ENCODE measurements at places on chromosomes 2 and 18.

GRCh38 chr2:126634273-126634861 lies 21.6 kb upstream of the GYPC start:
- no peak for DNase-seq

DNA sequence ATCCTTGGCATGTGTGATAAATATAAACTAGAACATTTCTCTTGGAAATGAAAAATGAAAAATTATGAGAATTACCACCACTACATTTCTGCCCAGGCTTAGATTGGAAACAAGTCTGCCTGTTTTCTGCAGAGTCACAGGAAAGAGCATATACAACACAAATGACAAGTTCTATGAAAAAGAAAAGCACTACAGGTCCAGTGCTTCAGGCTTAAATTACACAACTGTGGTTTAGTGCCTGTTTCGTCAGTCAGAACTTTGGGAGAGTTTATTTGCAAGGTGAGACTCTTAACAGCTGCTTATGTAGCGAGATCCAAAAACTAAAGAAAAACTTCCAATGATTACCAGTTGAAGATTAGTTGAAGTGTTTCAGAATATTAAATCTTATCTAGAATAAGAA lies 68.9 kb downstream of the RTN4 start:
- no peak for DNase-seq

DNA sequence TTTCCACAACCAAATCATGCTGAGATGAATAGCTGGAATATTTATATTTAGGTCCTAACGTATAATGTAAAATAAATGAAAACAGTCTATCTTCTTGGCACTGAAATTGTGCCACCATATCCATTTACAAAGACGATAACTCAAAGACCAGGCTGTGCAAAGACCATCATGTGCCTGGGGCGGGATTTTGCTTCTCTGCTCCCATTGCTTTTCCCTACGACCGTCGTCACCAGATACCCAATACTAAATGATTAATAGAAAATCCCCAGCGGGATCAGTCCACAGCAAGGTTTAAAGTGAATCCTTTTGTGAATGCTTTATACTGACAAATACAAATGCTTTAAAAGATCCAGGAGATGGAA lies 194.3 kb upstream of the ARL4C start:
- DNase-seq: no peak

DNA sequence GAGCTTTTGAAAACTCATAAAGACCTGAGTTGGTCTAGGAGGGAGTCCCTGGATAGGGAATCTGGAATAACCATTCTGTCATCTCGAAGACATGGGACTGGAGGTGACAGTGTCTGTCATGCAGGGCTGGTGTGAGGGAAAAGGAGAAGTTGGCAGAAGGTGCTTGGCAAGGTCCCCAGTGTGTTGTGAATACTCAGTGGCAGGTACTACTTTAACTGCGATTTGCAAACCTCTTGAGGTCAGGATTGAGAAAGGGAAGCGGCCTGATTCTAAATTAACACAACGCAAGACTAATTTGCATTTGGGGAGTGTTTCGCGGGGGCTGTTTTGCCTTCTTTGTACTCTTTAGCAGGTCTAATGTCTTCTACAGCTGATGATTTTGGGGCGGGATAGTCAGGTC lies 77.0 kb upstream of the TMEM200C start:
- DNase-seq: no peak

GRCh38 chr18:46894124-46894523 lies 23.2 kb downstream of the PIAS2 start:
- no peak for DNase-seq

DNA sequence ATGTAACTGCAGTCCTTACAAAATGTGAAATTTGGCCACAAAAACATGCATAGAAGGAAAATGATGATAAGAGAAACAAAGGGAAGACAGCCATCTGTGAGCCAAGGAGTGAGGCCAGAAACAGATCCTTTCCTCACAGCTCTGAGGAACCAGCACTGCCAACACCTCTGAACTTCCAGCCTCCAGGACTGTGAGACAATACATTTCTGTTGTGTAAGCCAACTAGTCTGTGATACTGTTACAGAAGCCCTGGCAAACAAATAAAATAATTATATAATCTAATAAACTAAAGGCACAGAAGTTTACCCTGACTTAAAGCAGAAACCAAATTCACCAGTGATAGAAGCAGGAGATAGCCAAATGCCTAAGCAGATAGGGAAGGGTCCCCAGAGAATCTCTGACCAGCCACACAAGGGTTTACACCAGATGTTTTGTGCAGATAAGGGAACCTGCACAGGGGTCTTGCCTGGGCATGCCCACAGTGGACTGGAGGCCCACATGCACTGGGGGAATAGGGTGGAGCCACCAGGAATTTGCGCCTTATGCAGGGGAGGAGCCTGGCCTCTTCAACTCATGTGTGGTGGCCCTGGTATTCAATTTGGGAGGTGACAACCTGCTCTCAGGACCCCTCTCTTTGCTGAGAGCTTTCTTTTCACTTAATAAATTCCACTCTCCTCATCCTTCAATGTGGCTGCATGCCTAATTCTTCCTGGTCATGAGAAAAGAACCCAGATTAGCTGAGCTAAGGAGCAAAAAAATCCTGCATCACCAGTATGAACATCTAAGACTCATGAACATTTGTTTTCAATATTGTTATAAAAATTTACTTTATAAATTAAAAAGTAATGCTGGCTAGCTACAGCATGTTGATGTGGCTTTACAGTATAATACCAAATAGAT lies 3.8 kb upstream of the GCC2 start:
- no peak for DNase-seq

- DNase-seq: no peak
Measured at GRCh38 chr2:181846399-181847197, 44.9 kb upstream of the ITPRID2 start.

GRCh38 chr18:23240609-23240930 lies 105.3 kb downstream of the CABLES1 start:
- no peak for DNase-seq

DNA sequence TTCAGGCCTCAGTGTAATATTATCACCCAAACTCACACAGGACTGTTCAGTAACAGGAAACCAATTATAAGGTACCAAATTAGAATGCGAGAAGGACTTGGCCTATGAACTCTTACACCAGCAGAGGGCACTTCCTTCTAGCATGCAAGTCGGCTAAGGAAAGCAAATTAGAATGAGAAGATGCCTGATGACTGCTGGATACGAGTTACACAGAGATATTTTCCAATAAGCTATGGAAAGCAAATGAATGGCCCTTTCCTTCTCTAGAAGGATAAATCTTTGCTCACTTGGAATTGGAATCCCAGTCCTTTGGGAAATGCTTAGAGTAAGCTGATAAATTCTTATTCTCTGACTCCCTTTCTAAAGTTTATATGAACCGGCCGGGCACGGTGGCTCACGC lies 109.8 kb downstream of the AP1S3 start:
- DNase-seq: no peak

- DNase-seq: peak; percentile 61
Measured at GRCh38 chr2:46482490-46482889, 3.1 kb downstream of the TMEM247 start.

DNA sequence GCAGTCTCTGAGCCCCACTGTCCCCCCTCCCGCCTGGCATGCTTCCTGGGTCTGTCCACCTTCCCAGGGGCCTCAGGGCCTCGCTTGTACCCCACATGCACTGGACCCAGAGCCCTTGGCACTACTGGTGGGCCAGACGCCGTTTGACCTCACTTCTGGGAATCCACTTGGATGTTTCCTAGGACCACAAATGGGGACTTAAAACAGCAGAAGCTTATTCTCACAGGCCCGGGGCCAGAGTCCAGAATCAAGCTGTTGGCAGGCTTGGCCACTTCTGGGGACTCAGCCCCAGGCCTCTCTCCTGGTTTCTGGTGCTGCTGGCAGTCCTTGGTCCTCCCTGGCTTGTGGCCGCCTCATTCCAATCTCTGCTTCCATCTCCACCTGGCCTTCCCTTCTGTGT lies 19.6 kb downstream of the ANO7 start:
- no peak for DNase-seq

DNA sequence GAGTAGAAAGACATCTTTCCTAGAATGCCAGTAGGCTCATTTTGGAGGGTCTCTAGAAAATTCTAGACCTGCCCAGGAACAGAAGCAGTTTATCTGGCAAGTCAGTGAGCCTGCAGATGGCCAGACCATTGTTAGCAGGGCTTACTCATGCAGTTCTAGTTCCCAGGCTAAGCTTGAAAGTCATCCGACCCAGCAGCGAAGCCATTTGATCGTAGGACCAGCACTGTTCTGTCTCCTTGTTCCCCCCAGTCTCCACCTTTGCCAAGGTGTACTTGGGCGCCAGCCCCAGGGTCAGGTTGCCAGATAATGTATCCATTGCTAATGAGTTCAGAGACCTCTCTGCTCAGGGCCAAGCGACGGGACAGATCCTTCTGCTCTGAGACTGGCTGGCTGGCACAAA lies 70.1 kb downstream of the EPAS1 start:
- DNase-seq: no peak

DNA sequence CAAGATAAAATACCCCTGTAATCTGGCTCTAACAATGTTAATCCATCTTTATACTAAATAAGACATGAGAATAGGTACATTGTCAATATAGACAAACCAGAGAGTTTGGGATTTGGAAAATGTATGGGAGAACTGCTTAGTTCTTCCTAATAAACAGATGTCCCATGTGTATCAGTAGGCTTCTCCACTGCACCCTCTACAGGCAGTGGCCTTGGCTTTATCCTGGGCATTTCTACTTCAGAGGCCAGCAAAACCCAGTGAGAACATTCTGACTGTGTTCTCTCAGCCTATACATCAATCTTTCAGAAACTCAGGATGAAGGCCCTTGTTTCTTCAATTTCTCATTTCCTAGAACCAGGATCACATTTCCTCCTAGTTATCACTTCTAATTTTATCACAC lies 1167.5 kb upstream of the ACVR2A start:
- no peak for DNase-seq

DNA sequence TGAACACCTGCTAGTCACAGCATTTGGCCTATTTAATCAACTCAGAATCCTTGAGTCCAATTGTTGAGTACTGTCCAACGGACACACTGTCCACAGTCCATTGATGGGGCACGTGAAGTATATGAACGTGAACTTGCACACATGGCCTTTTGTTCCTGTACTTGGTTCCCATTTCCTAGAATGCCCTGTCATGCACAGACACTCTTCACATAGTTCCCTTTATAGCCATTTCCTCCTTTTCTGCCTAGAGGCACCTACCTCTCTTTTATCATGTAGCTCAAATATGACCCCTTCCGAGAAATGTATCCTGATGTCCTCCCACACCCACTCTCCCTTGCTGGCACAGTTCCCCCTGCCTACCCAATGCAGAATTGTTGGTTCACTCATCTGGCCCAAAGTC lies 8.7 kb upstream of the CRYGA start:
- DNase-seq: no peak

DNA sequence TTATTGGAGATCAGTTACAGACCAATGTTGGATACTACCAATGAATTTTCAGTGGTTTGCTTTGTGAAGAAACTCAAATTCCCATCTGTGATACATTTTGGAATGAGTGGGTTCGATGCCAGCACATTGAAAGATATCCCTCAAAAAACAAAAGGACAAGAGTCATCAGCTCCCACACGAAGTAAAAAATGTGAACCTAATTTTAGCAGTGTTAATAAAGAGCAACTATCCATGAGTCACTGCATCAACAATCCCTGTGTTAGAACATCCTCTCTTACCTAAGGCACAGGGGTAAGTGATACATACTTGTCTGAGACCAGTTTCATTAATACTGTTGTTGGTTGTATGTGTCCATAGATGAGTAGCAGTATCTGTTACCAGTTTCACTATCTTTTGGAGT lies 551.8 kb upstream of the SOX11 start:
- DNase-seq: no peak

- DNase-seq: no peak
Measured at GRCh38 chr18:10170375-10170774, 256.6 kb downstream of the VAPA start.

DNA sequence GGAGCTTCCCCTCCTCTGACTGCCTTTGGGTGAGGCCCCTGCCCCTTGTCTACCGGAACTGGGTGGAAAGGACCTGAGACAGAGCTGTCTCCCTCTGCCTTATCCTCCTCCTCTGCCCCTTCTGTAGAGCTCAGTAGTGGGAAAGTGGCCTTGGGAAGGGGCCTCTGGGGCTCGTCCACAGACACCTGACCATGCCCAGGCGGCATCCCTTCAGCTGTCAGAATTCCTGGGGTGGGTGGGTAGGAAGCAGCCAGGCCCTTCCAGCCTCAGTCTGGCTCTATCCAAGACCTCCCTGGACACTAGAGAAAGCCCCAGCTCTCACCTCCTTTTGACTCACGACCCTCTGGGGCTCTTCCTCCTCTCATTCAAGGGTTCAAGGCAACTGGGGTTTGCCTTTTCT lies 35.6 kb downstream of the B3GNT2 start:
- DNase-seq: no peak

- DNase-seq: no peak
Measured at GRCh38 chr2:224786848-224787247, 70.7 kb upstream of the CCDC195 start.

DNA sequence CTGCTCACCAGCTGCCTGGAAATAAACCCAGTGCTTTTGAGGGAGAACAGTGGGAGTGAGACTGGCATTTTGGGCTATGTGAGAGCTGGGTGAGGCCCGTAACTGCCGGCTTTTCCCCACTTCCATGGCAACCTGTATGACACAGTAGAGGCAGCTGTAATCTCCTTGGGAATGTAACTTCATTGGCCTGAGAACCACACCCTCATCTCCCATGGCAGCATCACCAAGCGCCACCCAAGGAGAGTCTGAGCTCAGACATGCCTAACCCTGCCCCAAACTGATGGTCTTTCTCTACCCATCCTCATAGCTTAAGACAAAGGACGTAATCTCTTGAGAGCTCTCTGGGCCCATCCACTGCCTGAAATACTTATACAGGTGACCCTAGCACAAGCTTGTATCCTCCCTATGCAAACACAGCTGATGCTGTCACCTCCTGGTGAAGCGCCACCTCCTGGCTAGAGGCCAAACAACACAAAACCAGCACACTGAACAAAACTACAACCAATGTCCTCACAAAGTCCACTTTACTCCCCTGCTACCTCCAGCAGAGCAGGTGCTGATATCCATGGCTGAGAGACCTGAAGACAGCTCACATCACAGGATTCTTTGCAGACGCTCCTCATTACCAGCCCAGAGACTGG lies 763.4 kb upstream of the NRXN1 start:
- DNase-seq: no peak

- DNase-seq: peak; percentile 94
Measured at GRCh38 chr18:10453806-10454680, at the start of gene APCDD1. APCDD1 (plus strand) TSS chr18:10454635; CDS start chr18:10454982, 347 bp downstream.

GRCh38 chr2:65343386-65343785 lies 89.0 kb downstream of the SPRED2 start:
- DNase-seq: no peak

GRCh38 chr18:11066038-11066437 lies 83.3 kb downstream of the PIEZO2 start:
- no peak for DNase-seq

- DNase-seq: no peak
Measured at GRCh38 chr2:197919487-197919886, 115.1 kb downstream of the PLCL1 start.
